Stimulated activated CD8-positive, alpha-beta memory T cell treated with anti-CD3 and anti-CD28 coated beads, Interleukin-15, amount 100 ng/mL, for 24 hours (primary cell): ENCODE measurements at places on chromosomes 12 and 14.
A peak's percentile ranks its signal among the peaks of the same experiment; 100 is the strongest.

GRCh38 chr12:58540480-58541299 is 379.6 kb downstream of the LRIG3 start:
- no peak for DNase-seq

GRCh38 chr12:56714431-56714929 is 10.6 kb downstream of the NACA start:
- DNase-seq = no peak

DNA sequence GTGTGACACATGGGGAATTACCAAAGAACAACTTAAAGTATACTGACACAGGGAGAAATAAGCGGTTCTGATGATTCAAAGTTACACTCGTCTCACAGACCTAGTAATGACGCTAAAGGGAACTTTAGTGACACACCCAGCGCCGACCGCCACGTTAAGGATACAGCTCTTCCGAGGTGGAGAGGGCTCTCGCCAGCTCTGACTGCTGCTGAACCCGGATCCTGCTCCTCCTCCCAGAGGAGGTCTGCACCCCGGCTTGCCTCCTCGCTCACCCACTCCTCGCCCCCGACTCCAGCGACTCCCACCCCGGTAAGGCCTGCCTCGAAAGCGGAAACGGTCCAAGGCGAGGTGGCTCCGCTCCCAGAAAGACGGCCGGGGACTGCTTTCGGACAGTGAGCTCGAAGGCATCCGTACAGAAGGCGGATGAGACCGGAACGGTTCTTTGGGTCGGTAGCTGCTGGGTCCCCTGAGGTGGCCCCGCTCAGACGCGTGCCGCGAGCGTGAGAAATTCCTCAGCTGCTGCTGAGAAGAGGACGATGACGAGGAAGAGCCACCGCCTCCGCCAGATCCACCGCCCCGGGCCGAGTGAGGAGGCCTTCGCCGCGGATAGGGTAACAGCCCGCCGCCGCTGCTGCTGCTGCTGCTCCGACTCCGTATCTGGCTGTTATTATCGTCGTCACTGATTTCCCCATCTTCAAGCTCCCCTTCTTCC is 643 bp downstream of the ZFC3H1 start:
- peak; percentile 38 for DNase-seq

DNA sequence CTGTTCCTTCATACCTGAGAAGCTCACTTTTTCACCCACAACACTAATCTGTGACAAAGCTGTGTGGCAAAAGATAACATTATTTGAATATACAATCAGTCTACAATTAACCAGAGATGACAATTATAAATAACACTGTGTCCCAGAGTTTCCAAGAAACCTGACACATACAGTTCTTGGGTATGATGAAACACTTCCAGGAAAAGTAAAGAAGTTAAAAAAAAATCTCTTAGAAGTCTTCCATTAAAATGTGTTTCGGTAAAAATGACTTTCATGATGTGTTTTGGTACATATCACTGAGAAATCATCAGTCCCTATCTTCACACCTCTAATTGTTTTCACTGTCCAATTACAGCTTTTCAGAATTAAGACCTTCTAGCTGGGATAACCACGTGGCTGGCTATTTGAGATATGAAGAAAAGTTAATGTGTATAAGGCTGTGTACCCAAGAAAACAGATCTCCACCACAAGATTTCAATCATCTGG is 390.2 kb downstream of the SOX5 start:
- DNase-seq = no peak

- no peak for DNase-seq
These were observed 3.8 kb upstream of the SNX6 start for GRCh38 chr14:34633742-34634141.
